ENCODE measurements at places on chromosomes 11 and 22.

DNA sequence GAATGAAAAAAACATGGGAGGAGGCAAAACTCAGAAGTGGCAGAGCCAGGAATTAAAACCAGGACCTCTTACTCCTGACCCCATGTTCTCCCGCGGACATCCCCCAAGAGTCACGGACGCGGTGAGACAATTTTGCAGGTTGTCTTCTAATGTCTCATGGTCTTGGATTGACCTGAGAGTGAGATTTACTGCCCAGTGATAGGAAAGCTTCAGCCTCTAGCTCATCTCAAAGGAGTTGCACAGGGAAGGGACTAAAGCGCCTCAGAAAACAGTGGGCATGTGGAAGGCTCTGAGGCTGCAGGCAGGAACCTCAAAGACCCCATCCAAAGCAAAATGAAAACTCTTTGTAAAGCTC, 197.4 kb downstream of the ADAMTS15 start:
- DNase-seq = no peak

DNA sequence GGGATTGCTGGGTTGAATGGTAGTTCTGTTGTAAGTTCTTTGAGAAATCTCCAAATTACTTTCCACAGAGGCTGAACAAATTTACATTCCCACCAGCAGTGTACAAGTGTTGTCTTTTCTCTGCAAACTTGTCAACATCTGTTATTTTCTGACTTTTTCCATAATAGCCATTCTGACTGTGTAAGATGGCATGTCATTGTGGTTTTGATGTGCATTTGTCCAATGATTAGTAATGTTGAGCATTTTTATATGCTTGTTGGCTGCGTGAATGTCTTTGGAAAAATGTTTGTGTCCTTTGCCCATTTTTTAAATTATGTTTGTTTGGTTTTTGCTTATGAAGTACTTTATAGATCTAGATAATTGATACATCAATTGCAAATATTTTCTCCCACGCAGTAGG, 1025.0 kb downstream of the JRKL start:
- no peak for DNase-seq

DNA sequence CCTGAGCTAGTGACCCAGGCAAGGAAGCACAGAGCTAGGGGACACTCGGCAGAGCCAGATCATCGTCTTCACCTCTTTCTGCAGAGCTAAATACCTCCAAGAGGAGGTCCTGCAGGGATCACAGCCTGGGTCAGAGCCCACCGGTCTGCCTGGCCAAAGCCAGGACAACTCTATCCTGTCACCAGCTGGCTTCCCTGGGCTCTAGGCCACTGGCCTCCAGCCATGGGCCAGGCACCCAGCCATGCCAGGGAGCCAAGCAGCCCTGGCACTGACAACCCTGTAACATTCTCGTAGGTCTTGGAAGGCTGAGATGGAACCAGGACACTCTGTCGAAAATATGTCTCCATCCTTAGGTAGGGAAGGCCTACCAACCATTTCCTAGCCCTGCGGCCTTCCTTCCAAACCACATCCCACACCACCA, 270.1 kb downstream of the BUD13 start:
- DNase-seq = no peak

DNA sequence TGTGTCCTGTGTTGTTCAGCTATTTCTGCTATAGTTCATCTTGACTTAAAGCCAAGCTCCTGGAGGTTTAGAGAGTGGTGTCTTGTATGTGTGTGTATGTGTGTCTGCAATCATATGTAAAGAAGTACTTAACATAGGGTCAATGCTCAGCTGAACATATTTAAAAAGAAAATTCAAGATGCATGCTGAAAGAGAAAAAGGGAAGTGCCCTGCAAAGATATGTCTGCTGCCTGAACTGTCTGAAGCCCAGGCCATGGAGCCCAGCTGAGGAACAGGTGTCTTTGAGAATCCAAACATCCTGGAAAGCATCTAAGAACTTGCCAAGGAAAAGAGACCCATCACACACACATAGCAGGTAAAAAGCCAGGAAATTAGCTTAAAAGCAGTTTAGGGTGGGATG, 6.6 kb downstream of the TCN1 start:
- no peak for DNase-seq

DNA sequence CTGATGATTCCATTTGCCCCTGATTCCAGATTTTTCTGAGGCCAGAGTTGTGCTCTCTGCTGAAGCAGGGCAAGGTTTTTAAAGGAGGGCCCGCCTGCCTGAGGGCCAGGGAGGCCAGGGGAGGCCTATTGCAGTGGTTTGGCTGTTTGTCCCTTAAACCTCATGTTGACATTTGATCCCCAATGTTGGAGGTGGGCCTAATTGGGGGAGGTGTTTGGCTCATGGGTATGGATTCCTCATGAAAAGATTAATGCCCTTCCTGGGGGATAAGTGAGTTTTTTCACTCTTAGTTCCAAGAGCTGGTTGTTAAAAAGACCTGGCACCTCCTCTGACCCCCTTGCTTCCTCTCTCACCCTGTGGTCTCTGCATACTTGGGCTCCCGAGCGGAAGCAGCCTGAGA, 9.2 kb downstream of the GAL3ST3 start:
- no peak for DNase-seq
